Stimulated activated CD8-positive, alpha-beta memory T cell treated with anti-CD3 and anti-CD28 coated beads, Interleukin-15, amount 100 ng/mL, for 1 hour (primary cell): ENCODE measurements at places on chromosomes 12 and 14.

DNA sequence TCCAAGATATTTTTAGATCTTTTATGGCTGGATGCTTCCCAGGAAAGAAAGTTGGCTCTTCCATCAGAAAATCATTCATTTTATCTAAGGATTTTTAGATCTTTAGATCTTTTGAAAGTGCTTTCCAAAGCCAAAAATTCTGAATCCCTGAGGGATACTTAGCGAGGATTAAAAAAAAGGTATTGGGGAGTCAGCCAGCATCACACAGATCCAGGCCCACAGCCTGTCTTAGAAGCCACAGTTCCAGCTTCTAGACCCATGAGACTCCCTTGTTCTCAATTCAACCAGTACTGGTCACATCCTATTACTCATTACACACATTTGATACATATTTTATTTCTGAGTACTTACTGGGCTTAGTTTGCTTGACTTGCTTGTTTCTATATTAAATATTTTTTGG, 49.9 kb downstream of the TSPAN8 start:
- no peak for DNase-seq

- no peak for DNase-seq
Measured at GRCh38 chr12:50182461-50182860, 15.3 kb upstream of the CERS5 start.

GRCh38 chr14:89767131-89767530, 187.4 kb downstream of the EFCAB11 start:
- DNase-seq, result no peak

- no peak for DNase-seq
Measured at GRCh38 chr12:54082397-54082892, 28.8 kb downstream of the HOXC4 start.
